ENCODE measurements at places on chromosomes 6 and 20.
A peak's percentile ranks its signal among the peaks of the same experiment; 100 is the strongest.

DNA sequence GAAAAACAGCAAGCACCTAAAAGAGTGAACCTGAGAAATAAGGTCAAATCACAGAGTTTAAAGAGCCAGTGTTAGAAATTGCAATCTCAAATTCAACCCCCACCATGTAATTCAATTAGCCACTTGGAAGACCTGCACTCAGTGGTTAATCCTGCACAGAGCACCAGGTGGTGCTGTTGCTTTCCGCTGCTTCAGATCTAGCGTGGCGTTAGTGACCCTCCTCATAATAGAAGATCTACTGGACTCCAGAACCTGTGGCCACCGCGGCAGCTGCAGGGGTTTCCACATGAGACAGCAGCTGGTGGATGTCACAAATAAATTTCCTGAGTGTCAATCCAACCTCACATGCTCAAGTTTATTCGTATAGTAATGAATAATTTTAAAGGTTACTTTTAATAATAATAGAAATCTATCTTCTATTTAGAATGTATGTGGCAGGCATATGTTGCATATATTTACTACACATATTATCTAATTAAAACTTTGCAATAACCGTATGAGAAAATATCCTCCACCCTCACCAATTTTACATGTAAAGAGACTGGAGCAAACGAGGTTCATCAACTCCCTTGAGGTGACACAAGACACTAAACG lies 84.4 kb downstream of the SYNE1 start:
- H3K4me1 ChIP-seq: no peaks in the 10 kb centered on the region
- DNase-seq: peak; percentile 88
- H3K36me3 ChIP-seq: no peaks in the 10 kb centered on the region
- H3K4me3 ChIP-seq: no peak overlapping the region

GRCh38 chr20:46020555-46020954 lies 8.5 kb upstream of the SLC12A5 start:
- no peaks in the 10 kb centered on the region for H3K4me1 ChIP-seq
- H3K27me3 ChIP-seq: no peaks in the 10 kb centered on the region
- DNase-seq: no peak
- no peaks in the 10 kb centered on the region for H3K36me3 ChIP-seq
- H3K27ac ChIP-seq: no peak overlapping the region

GRCh38 chr20:1831096-1831495 lies 64.1 kb upstream of the SIRPA start:
- H3K27me3 ChIP-seq: no peaks in the 10 kb centered on the region
- peaks cover 6% of the 10 kb centered on the region for H3K4me1 ChIP-seq
- H3K27ac ChIP-seq: no peak overlapping the region
- H3K36me3 ChIP-seq: no peaks in the 10 kb centered on the region
- no peak for DNase-seq

DNA sequence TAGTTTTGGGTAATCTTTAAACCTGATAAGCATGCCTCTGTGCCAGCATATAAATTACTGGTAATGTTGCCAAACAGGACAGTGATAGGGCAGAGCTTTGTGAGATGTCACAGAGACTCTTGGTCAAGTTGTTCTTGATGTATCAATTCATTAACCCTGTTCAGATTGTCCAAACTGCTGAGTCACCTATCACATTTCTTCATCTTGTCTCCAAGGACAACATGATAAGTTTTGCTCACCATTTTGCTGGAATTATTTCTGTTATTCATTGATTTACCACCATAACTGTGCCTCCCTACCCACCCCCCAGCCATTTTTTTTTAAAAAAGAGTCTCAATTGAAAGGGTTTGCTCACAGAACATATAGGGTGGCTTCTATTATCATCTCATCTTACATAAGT lies 19.5 kb upstream of the GMNN start:
- no peaks in the 10 kb centered on the region for H3K36me3 ChIP-seq
- no peaks in the 10 kb centered on the region for H3K27me3 ChIP-seq
- no peak overlapping the region for H3K27ac ChIP-seq
- DNase-seq: no peak
- H3K4me3 ChIP-seq: no peak overlapping the region

DNA sequence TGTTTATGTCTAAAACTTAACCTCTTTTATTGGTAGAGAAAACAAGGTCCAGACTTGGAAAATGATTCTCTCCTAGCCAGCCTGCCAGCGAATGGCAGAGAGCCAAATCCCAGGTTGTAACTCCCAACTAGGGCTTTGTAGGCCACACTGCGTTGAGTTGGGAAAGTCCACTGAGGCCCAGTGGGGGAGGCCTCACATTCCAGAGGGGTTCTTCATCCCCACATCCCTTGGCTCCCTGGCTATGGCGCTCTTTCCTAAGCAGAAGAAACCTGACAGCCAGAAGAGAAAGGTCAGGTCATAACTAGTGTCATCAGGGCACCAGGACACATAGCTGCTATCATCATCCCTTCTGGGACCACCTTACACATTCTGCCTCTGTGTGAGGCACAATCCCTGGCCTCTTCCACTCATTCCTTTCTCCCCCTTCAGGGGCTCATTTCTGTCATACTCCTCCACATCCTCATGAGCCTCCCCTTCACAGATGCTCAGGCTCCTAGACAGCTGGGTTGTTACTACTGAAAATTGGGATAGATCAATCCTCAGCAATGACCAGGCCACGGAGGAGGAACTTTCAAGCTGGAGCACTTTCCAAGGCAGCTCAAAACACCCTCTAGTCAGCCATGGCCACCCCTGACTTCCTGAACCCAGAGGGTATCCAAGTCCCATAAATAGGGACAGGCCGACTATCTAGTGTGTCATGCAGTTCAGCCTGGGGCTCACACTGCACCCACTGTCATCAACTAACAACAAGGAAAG lies 48.6 kb downstream of the TCP11 start:
- H3K4me1 ChIP-seq: no peaks in the 10 kb centered on the region
- H3K36me3 ChIP-seq: peaks cover 3% of the 10 kb centered on the region
- no peak overlapping the region for H3K27ac ChIP-seq
